ACHN (cell line): ENCODE measurements at places on chromosomes 11 and 22.
A peak's percentile ranks its signal among the peaks of the same experiment; 100 is the strongest.

- no peak for DNase-seq
These were observed 44.8 kb upstream of the OR9Q1 start for GRCh38 chr11:57978686-57979531.

- DNase-seq = no peak
These were observed 44.5 kb downstream of the TRIOBP start for GRCh38 chr22:37741312-37741795.

- no peak for DNase-seq
These were observed 31.3 kb upstream of the TXNRD2 start for GRCh38 chr22:19972652-19973550.

- DNase-seq = peak; percentile 2
These were observed 283.5 kb downstream of the TTC28 start for GRCh38 chr22:28395920-28396753.

DNA sequence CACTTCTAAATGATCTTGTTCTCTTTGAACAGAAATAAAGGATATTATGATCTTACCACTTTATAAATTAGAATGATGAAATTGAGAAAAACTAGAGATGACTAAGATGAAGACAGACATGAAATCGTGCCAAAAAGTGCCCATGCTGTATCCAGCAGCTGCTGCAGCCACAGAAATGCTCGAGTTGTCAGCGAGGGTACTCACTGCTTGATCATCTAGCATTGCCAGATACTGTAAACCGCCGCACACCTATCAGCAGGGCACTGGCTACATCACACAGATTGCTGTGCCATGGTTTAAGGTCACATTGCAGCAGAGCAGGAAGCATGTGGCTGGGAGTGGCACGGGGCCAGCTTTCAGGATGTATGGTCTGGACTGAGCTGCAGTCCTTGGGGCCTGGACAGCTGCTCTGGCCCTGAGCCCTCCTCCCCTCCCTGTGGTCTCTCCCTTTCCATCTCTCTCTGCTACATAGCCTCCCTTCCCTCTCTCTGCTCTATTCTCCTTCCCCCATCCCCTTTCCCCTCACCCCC is 51.0 kb upstream of the SEPTIN5 start:
- no peak for DNase-seq

DNA sequence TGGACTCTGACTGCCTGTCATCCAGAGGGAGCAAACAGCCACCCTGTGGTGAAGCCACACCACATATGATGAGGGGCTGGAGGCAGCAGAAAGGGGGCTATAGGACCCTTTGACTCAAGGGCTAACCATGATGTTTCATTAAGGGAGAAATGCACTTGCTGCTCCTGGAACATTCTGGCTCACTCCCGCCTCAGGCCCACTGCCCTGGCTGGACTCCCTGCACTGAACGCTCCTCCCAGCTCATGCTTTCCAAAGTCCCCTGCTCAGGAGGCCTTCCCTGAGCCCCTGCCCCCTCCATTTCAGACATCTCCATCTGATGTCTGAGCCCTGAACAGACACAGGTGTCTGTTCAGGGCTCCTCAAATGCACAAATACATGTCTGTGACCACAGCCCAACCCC is 69.1 kb downstream of the CDKN1C start:
- DNase-seq = no peak

DNA sequence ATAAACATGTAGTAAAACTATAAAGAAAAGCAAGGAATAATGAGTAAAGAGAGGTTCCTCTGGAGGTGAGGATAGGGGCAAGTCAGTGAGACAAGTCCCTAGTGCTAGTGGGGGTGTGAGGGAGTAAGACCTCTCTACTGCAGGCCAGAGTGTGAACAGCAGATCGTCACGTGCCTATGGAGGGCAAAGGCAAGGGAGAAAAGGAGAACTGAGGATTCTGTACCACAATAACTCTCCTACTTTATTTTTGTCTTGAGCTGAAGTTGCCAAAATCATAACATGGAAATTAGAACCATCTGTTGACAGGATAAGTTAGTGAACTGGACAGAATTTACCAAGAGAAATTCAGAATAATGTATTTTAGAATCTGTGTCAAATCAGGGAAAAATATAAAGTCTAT is 77.6 kb downstream of the ENTHD1 start:
- no peak for DNase-seq

DNA sequence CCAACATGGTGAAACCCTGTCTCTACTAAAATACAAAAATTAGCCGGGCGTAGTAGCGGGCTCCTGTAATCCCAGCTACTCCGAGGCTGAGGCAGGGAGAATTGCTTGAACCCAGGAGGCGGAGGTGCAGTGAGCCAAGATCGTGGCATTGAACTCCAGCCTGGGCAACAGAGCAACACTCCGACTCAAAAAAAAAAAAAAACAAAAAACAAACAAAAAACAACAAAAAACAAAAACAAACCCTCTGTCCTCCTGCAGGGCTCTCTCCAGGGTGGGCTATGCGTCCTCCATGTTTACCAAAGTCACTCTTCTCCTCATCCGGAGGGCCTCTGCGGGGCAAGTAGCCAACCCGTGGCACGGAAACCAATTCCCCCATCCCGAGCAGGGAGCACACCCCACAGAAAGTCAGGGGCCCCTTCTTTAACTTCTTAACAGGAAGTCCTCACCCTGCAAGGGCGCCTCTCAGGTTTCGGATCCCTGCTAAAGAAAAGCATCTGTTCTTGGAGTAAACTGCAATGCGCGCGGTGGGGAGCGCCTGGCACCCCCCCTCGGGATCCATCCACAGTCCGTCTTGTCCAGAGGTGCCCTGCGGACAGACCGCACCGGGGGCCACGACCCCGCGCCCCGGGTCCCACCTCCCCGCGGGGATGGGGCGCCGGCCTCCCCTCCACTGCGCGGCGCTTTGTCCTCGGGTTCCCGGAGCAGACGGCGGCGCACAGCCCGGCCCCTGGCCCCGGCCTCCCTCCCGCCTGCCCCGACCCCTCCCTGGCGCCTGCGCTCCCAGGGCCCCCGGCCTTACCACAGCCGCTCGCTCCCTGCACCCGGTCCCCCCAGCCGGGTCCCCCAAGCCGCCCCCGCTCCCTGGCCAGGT is 712 bp downstream of the CERK start:
- DNase-seq = peak; percentile 17

DNA sequence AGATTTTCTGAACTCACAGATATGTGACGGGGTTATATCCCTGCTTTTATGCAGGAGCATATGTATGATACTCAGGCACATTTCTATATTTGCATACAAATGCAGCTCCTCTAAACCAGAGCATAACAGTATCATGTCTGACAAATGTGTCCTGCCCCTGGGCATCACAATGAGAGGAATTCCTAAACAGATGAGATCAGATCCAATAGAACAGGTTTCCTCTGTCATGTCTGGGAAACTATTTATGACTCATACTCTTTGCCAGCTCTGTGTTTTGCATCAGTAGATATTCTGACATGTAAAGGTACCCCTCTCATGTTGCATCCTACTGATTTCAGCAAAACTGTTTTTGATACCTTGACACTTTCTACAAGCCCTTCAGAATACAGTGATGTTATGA is 29.4 kb downstream of the SYT9 start:
- DNase-seq = peak; percentile 9

DNA sequence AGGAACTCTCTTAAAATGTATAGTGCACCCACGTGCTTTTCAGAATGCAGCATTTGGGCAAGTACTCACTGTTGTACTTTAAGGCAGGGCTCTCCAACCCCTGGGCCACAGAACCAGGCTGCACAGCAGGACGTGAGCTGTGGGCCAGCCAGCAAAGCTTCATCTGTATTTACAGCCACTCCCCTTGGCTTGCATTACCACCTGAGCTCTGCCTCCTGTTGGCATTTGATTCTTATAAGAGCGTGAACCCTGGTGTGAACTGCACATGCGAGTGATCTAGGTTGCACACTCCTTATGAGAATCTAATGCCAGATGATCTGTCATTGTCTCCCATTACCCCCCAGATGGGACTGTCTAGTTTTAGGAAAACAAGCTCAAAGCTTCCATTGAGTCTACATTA is 3.0 kb downstream of the C11orf58 start:
- no peak for DNase-seq

DNA sequence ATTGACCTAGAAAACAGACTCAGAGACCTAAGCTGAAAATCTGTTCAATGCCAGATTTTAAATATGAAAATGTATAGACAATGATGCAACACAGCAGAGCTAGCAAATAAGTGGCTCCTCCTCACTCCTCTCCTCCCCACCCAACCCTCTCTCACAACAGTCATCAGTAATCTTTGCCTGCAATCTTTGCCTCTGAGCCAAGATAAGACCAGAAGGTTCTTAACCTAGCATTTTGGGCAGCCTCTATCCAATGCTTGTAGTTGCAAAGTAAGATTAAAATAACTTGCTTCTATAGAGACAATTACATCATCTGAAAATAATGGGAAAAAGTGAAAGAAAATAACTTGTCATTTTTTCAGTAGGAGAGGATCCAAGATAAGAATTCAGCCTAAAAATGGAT is 117.3 kb downstream of the PARVA start:
- no peak for DNase-seq

DNA sequence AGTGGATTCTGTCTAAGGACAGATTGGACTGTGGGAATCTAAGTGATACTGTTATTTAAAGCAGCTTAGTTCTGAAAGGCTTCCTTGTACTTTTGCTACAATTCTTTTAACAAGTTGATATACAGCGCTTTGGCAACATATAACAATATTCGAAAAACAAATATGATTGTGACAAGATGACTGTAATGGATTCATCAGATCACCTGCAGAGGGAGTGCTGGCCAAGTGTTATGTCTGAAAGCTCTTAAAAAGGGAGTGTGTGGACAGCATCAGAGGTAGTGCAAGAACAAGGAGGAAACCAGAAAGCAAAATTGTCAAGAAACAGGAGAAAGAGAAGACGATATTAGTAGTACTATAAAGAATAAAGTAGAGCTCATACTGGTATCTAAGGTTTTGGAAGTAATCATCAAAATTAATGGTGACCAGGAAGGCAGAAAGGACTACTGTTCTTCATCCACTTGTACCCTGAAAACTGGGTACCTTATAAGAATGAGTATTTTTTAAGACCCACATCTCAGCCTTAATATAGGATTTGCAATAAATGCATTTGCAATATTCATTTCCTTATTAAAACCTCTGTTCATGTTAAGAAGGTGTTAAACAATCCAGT is 1112.0 kb upstream of the CCDC90B start:
- peak; percentile 29 for DNase-seq
